ENCODE measurements at places on chromosomes 7 and 10.
A peak's percentile ranks its signal among the peaks of the same experiment; 100 is the strongest.

- peak; percentile 56 for DNase-seq
These were observed 9.5 kb downstream of the MNX1 start for GRCh38 chr7:157000741-157001653.

DNA sequence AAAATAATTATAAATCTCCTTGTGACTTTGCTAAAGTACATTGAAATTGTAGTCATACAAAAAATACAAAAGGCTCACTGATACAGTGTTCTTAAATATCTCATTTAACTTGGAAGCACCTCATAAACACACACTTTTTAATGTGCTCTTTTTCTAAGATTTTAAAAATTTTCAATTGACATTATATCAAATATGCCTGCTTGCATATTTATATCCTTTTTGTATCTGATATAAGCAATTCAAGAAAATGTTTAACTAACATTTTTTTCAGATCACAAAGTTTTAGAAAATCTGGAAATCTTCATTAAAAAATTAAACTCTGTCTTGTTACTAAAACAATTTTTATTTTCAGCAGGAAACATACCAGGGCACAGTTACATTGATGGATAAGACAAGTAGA lies 661.5 kb downstream of the REEP3 start:
- DNase-seq: no peak

DNA sequence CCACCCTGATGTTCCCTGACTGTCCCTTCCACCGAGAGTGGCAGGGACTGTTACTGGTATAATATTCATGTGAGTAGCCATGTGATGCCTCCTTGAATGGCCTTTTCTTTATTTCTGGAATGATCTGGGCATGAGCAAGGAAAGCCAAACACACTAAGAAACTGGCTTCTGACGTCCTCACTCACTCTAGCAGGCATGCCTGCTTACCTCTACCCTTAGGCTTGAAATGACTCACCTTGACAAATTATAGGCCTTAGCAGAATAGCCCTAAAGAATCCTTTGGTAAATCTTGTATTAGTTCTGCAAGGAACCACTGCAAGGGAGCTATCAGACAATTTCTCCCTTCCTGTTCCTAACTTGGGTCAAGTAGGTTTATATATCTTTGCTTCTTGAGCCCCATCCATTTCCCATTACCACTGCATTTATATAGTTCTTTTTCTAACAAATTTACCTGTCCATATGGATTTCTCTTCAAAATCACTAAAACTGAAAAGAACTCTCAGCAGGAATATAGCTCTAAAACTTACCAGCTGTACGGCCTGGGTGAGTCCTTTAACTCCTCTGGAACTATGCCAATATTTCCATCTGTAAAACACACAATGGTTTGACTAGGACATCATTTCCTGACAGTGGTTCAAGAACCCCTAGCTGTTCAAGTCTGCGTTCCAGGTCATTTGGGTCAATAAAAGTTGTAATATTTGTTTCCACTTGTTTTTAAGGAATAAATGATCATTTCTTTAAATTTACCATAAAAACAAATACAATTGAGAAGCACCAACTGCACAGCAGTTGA lies 13.0 kb upstream of the NDUFA5 start:
- no peak for DNase-seq

- DNase-seq: no peak
These were observed 45.1 kb downstream of the ZNF33B start for GRCh38 chr10:42593284-42593683.

DNA sequence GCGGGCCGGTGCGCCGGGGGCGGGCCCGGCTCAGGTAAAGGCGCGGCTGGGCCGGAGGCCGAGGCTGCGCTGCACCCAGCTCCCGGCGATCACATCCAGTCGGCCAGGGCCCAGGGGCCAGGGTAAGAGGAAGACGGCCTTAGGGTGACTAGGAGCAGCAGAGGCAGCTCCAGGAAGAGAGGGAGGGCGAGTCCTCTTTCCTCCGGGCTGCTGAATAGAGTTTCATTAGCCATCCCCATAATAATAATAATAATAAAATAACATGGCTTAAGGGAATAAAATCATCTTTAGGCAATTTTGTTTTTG lies 44.8 kb upstream of the CDK1 start:
- DNase-seq: no peak

GRCh38 chr7:136266457-136266856 lies 289.3 kb upstream of the MTPN start:
- DNase-seq: no peak
